ENCODE measurements at places on chromosomes 6 and 20.

DNA sequence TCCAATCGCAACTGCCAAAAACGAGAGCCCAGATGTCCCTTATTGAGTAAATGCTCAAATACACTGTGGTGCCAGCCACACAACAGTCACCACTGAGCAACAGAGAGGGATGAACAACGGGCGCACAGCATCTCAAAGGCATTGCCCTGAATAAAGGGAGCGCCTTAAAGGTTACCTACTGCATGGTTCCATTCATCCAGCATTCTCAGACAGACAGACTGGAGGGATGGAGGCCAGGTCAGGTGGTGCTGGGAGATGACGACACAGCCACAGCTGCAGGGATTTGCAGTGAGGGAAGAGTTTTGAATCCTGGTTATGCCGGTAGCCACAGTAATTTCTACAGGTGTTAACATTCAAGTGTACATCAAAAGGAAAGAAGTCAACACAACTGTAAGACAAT lies 615.5 kb upstream of the AGPAT4 start:
- no peak for DNase-seq

DNA sequence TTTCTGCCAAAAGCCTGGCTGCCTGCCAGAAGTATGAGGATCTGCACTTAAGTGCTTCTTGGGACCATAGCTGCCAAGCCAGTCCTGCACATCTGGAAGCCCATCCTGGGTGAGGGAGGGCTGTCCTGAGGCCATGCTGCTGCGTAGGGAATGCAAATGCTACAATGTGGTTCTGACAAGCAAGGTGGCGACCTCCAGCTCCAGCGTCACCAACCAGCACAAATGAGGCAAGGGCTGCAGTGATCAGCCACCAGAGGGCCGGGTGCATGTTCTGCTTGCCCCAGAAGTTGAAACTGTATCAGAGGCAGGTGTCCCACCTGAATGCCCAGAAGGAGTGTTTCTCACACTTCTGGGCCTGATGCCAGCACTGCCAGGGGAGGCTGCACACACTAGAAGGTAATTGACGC lies 99.1 kb upstream of the KCNQ5 start:
- DNase-seq: no peak

DNA sequence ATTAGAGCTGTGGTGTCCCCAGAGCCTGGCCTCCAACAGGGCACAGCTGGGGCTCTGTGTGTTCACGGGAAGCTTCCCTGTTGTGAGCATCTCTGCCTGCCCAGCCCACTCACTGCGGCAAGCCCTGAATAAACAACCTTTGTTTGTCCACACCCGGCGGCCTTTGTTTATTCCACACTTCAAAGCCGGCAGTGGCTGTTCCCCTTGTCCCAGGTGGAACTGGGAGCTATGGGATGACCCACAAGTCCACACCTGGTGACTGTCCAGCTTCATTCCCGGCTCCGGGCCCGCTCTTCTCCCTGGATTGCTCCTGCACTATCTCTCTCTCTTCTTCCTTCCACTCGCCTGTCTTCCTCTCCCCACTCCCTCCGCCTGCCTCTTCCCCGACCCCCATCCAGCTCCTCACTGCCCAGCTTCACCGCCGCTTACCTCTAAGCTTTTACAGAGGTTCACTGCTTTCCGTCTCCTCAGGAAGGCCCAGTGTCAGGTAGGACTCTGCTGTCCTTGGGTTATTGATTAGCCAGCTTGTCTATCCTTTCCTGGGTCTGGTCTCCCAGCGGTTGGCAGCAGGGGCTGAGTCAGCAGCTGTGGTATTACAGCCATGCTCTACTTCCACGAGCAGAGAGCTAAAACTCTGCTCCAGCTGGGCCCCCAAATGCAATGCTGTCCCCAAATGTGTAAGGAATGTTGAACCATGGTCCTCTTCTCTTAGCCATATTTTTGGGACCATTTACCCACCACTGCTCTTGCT lies 17.8 kb downstream of the DACT2 start:
- DNase-seq: no peak

DNA sequence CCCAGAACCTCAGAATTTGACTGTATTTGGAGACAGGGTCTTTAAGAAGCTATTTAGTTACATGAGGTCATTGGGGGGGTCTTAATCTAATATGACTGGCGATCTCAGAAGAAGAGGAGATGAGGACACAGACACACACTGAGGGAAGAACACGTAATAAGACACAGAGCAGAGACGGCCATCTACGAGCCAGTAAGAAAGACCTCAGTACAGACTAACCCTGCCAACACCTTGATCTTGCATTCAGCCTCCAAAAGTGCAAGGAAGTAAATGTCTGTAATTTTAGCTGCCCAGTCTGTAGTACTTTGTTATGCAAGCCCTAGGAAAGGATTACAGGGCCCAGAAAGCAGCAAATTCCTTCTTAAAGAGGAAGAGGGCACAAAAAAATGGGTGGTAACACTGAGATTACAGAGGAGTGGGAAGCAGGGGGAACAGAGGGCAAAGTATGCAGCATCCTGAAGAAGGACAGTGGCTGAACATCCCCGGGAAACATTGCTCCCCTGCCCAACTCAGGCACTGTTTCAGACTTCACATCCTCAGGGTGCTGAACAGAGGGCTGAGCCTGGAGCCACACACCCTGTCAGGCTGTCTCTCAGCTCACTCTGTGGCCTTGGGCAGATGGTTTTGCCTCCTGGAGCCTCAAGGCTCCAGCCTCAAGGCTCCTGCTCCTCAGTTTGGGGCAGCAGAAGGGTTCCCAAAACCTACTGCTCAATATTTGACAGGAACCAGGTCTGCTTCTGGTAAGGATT lies 27.9 kb upstream of the SIRPG start:
- no peak for DNase-seq

DNA sequence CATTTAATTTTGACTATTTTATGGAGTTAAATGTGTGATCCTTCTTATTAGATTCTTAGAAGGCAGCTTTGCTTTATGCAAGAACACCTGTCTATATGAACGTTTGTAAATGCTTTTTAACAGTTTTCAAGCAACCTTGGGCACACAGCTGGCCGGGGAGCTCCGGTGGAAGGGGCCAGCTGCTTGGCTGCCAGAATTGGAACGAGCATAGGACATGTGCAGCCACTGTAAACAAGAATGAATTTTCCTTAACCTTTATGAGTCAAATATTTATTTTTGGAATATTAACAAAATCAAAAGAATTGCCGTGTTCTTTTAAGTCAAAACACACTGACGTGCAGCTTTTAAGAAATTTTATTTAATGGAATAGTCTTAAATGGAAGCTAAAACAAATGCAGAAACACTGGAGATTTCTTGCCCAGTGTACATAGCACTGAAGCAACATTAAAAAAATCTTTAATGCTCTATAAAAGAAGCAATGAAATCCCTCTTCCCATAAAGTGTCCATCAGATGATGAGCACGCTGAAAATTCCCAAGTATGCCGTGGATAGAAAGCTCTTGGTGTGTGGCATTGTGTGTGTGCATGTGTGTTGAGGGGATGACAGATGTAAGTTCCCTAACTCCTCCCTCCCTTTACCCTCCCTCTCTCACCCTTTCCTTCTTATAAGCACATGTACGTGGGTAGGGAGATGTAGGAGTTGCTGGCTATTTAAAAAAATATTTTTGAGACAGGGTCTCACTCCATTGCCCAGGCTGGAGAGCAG lies 208.9 kb upstream of the EXOC2 start:
- no peak for DNase-seq

DNA sequence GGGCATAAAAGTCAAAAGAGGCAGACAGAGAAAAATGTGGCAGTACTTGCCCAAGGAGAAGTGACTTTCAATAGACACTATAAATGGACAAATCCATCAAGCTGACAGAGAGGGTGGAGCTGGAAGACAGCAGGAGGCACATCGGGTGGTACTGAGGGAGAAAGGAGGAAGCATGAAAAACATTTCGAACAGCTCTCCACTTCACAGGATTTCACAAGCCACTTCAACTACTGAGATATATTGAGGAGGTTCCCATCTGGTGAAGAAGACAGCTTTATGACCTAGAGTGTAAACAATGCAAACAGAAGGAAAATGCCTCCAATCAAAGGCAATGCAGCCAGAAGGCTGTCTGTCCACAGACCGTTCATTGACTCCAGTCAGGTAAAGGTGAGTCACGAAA lies 259.4 kb upstream of the ECI2 start:
- DNase-seq: no peak

GRCh38 chr6:143370812-143371370 lies 79.6 kb downstream of the ADAT2 start:
- no peak for DNase-seq

DNA sequence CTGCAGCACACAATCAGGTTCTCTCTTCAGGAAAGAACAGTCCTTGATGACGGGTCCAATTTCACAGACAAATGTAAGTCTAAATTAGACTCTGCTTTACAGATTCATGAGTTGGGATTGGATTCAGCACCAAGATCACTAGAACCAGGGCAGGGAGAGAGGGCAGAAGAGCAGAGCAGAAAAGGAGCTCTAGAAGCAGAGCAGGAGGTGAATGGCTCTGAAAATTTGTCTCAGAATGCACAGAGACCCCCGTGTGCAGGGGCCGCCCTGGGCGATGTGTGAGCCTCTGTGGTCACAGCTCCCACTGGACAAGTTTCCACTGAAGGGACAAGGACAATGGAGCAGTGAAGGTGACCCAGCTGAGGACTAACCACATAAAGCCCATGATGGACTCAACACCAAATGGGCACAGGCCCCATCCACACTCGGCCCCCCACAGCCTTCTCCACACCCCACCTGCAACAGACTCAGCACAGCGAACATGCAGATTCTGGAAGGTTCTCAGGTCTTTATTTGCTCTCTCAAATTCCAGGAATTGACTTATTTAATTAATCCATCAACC lies 3.5 kb downstream of the HLA-B start:
- DNase-seq: no peak

GRCh38 chr6:4848382-4849068 lies 72.3 kb downstream of the CDYL start:
- no peak for DNase-seq

DNA sequence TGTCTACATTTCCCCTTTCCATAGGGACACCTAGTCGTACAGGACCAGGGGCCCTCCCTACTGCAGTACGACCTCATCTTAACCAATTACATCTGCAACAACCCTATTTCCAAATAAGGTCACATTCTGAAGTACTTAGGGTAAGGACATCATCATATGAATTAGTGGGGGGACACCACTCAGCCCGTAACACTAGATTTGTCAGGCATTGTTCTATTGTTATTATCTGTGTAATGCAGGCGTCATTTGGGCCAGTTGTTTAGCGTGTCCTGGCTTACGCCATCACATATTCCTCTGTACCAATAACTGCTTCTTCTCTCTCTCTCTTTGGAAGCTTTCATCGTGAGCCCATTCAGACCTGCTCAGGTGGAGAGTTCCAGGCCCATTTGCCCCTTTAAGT lies 89.3 kb downstream of the CAP2 start:
- no peak for DNase-seq

DNA sequence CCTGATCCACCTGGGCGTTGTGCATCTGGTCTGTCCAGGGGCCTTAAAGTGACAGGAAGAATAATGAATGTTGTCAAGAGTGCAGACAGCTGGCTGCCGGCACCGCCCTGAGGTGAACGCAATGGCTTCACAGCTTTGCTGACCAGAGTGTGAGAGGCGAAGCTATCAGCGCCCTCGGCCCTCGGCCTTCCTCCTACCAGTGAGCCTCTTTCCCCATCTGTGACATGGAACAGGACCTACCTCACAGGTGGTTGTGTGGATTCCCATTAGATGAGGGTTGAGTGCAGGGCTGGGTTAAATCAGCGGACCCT lies 54.8 kb downstream of the CTCFL start:
- DNase-seq: no peak

DNA sequence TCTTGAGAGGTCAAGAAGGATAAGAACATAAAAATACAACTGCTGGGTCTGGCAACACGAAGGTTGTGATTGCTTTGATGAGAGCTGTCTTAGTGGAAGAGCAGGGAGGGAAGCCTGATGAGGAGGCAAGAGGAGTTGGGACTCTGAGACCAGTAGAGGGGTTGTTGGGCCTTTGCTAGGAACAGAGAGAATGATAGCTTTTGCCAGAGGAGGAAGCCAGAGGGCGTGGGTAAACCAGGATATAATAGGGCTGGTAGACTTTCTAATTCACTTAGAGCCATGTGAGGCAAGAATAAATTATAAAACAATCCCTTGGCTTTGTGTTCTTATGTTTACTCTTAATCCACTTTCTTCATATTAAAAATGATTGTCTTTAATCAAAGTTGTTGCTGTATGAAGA lies 78.6 kb downstream of the RCAN2 start:
- DNase-seq: no peak

DNA sequence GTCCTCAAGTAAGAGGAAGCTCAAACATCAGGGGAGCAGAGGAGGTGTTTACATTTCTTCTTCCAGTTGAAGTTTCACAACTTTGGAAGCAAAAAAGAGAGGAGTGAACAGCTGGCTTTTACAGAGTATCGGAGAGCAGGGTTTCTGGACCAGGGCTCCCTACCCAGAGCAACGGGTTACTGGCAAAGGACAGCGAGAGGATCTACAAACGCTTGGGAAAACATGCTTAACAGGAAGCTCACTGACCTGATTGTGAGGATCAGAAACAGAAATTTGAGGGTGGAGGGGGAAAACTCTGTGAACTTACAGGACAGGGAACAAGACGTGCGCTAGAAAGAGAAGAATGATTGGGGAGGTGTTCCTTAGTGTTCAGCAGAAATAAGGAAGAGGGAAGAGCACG lies 85.7 kb upstream of the TAB2 start:
- DNase-seq: no peak

DNA sequence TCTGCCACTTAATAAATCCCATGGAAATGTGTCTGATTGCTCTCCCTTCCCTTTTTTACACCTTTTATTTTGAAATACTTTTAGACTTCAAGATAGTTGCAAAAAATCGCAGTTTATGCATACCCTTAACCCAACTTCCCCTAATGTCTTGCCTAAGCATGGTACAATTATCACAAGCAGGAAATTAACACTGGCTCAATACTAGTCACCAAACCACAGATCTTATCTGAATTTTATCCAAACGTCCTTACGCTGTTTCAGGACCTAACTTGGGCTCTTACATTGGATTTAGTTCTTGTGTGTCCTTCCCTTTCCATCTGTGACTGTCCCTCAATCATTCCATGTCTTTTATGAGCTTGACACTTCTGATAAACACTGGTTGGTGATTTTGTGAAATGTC lies 146.3 kb downstream of the ZNF217 start:
- no peak for DNase-seq

DNA sequence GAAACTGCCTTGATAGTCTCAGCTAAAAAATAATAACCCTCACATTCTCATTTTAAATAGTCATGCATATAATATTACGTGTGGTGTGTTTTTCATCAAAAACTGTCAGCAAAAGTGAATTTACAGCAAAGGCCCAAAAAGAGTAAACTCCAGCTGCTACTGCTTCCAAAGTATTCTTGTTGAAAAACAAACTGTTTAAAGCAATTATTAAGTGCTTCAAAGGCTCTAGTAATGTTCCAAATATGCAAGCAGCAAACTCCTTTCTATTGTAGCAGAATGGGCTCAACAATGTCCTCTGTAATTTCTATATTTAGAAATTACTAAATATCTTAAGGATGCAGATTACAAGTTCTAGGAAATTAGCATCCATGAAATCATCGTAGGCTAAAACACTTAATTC lies 280.0 kb upstream of the TBX18 start:
- no peak for DNase-seq

- DNase-seq: no peak
These were observed 38.9 kb downstream of the MRAP2 start for GRCh38 chr6:84072442-84072997.

GRCh38 chr6:56955171-56956155 lies 556 bp downstream of the BEND6 start:
- DNase-seq: peak; percentile 34

- DNase-seq: no peak
These were observed 14.1 kb upstream of the CPNE5 start for GRCh38 chr6:36853325-36853724.
